Jurkat, Clone E6-1 (cell line): ENCODE measurements at places on chromosomes 11 and 22.
A peak's percentile ranks its signal among the peaks of the same experiment; 100 is the strongest.

DNA sequence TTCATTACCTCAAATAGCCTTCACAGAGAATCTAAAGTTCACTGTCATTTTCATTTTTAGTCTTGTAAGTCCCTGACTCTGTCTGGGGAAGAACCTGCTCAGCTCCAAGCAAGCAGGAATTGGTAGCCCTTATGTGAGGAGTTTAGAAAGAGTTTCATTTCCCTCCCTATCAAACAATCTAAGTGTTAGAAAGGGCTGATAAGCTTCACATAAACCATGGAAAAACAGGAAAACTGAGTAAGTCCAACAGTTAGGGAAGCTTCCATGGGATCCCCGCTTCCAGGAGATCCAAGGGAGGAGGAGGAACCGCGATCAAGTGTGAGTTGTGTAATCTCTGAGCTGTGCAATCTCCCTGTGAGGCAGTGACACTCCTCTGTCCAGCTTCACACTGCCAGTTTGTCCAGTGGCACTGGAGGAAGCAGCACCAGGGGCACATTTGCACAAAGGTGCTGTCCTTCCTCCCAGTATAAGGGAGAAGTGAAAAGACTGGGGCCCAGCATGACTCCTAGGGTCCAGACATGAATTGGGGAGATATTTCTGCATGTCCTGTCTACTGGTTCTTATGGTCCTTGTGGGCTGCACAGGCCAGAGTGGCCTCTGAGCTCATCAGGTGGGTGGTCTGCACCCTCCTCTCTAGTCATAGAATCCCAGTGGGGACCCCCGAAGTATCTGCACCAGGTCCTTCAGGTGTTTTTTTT is 4.3 kb downstream of the PRAME start:
- DNase-seq, result no peak

GRCh38 chr11:22491555-22492225 is 133.9 kb downstream of the FANCF start:
- no peak for DNase-seq

- DNase-seq, result no peak
These were observed 70.2 kb downstream of the PHF21A start for GRCh38 chr11:46051102-46051501.

DNA sequence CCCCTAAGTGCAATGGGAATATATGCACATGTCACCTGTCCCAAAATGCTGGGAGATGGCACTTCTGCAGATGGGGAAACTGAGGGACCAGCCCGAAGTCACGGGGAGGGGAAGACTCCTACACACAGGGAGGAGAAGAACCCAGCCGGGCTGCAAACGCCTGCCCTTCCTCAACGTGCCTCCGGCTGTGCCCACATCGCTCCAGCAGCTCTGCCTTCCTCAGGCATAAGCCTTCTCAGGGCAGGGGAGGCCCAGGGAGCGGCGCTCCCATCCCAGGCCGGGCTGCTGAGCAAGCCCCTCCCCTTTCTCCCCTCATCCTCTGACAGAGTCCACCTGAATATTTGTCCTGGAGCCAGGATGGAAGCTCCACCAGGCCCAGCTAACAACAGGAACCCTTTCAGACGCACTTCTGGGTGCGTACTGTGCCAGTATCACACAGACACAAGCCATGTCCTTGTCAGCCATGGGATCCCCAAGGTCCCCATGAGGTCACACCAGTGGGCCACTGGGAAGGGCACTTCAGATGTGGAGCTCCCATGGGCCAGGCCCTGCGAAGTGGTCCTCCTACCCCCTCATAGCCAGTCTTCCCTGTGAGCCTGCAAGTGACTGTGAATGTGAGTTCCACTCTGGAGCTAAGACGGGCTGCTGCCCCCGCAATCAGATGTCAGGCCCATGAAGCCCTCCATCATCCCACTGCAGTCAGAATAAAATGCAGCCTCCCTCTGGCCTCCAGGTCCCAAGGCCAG is 2.5 kb upstream of the CD81 start:
- DNase-seq, result no peak

GRCh38 chr11:86124251-86125233 is 55.7 kb upstream of the PICALM start:
- DNase-seq, result no peak

GRCh38 chr11:88359541-88359940 is 22.0 kb upstream of the CTSC start:
- peak; percentile 60 for DNase-seq

GRCh38 chr11:66334605-66335442 is 1.4 kb downstream of the RIN1 start:
- DNase-seq, result no peak

- no peak for DNase-seq
These were observed 133.0 kb downstream of the C11orf87 start for GRCh38 chr11:109554951-109555350.

- no peak for DNase-seq
These were observed 8.4 kb upstream of the OMP start for GRCh38 chr11:77093987-77094840.

DNA sequence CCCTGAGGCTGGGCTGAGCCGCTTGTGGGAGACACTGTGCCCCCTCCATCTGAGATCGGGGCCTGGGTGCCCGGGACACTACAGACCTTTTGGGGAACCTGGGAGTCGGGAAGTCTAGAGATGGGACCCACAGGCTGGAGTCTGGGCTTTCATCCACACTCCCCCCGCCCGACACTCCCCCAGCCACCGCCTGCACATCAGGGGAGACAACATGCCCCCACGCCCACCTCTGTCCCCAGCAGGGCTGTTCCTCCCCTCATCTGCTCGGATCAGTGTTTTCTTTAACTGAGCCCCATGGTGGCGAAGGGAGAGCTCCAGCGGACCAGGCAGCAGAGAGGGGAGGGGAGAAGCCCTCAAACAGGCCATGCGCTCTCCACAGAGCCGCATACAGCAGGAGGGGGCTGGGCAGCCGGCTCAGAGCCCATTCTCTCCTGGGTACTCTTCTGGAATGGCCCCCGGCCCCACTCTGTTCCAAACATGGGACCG is 174.7 kb downstream of the IGLL1 start:
- no peak for DNase-seq

DNA sequence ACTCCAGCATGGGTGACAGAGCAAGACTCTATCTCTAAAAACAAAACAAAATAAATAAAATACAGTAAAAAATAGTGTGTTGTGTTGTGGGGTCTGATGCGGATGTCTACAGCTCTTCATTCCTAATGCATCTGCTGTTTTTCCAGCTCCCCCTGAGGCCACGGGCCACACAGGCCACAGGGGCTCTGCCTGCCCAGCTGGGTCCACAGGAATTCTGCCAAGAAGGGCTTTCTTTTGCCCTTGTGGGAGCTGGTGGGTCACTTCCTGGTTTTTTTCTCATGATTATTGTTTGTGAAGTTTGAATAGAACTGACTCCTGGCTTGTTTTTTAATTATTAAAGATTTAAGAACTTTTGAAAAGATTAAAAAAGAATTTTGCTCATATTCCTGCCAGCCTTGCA is 67.4 kb upstream of the CLDN5 start:
- DNase-seq, result no peak

- no peak for DNase-seq
These were observed 9.3 kb downstream of the CD44 start for GRCh38 chr11:35148163-35148837.

- peak; percentile 82 for DNase-seq
These were observed 86.9 kb downstream of the STIM1 start for GRCh38 chr11:3942160-3942955.

GRCh38 chr11:94739331-94739730 is 28.8 kb upstream of the AMOTL1 start:
- DNase-seq, result no peak

GRCh38 chr22:32735526-32735925 is 66.0 kb upstream of the TIMP3 start:
- DNase-seq, result no peak

GRCh38 chr22:37561212-37562048 is 1.1 kb downstream of the CDC42EP1 start:
- DNase-seq, result peak; percentile 36

DNA sequence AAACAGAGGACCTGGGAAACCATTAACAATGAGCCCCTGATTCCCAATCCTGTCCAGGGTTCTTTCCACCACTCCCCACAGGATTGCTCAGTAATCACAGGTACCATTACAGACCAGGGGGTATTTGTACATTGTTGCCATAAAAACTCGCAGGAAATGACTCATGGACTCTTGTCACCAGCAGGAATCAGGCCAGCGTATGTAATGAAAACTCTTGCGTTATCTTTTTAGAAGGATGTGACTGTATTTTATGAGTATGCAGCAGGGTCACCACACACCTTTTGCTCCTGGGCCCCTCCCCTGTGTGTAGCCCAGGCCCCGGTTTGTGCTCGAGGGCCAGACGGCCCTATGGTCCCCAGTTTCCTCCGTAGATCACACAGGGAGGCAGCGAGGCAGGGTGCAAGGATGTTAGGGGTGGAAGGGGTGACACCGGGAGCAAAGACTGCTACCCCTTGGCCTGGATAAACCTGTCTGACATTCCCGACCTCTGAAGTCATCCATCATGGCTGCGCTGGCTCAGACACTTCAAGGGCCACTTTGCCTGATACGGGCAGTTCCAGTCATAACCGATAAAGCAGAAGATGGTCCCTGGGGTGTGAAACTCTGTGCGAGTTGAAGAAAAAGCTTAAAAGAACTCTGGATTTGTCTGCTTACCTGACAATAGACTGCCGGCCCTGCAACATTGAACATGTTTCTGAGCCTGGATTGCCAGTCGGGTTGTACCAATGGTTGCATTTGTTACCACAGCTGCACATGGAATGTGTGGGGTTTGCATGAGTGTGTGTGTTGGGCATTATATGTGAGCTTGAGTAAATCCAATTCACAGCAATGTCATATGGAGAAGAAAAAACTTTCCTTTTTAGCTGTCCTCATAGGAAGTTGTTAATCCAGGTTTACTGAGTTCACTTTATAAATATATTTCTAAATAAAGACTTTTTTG is 56.9 kb downstream of the MICAL2 start:
- DNase-seq, result no peak

DNA sequence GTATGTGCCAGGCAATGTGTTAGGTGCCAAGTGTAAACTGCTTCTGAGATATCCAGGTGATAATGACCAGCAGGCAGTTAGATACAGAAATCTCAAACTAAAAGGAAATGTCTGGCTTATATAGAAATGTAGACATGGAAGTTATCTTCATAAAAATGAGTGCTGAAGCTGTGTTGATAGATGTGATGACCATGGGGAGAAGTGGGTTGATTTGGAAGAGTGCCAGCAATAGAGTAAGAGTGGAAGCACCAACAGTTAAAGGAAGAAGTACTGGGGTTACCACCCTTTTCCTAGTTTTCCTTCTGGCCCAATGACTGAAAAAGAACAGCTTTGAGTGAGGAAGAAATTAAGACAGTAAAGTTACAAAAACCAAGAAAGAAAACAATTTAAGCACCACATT is 68.5 kb downstream of the C2CD3 start:
- DNase-seq, result no peak

DNA sequence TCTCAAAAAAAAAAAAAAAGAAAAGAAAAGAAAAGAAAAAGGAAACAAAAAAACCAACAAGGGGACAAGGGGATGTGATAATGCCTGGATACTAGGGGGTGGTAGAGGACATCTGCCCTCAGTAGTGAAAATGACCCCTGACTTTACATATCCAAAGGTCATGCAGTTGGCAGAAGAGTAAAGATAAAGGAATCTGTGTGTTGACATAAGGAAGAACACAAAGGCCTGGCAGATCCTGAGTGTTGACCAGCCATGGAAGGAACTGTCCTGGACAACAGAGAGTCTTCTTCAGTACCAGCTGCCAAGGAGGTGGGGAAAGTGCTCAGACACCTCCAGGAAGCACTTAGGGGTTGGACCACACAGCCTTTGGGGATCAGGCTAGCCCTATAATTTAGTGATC is 12.6 kb downstream of the SLC43A1 start:
- DNase-seq, result no peak

DNA sequence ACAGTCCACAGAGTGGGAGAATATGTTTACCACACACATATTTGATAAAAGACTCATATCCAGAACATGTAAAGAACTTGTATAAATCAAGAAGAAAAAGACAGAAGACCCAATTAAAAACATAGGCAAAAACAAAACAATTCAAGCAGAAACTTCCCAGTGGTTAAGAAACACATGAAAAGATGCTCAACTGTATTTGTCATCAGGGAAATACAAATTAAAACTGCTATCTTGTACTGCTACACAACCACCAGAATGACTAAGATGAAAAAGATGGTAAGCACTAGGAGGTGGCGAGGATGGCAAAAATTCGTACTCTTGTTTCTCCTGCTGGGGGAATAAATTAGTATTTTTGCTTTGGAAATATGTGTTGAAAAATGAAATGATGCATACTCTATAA is 192.3 kb upstream of the C11orf87 start:
- DNase-seq, result no peak

DNA sequence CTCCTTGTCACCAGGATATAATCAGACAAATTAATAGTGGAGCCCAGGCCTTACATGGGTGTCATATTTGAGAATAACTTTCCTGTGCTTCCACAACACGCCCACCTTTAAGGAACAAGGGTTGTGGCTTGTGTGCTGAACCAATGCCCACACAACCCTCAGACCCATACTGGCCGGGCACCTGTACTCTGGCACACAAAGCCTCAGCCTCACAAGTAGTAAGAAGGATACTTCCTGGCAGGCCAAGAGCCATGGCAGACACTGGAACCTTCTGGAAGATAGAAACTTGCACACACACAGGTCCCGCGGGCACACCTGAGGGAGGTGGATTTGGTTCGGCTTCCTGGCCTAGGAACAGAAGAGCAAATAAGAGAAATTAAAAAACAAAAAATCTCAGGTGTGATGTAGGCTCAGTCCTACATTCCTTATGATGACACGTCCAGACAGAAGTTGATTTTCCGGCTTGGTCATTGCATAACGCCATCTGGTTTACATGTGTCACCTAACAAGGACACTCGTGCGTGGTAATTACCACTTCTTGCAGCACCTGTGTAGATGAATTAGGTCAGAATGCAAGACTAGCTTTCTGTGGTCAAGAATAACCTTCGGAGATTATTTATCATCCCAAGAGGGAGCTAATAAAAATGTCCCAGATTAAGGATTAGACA is 5.8 kb upstream of the BRD1 start:
- DNase-seq, result no peak

- DNase-seq, result no peak
These were observed 5.0 kb downstream of the CCND1 start for GRCh38 chr11:69645801-69646492.

- no peak for DNase-seq
These were observed 16.0 kb downstream of the PRR5L start for GRCh38 chr11:36311926-36312595.

DNA sequence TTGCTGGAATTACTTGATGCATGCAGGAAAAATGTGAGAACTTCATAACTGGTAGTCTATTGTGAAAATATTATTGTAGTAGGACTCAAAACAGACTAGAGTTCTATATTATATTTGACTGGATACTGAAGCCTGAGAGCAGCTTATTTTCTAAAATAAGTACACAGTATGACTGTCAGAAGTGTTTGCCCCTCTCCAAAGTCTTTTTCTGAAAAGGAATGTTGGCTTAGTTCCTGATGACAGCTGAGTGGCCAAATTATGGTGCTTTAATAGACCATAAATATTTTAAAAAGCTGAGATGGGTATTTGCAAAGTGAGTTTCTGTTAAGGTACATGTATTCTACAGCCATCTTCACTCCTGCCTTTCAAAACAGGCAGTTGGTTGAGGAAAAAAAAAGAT is 13.1 kb downstream of the ZBED5 start:
- no peak for DNase-seq
